ENCODE measurements at places on chromosomes 4 and X.

DNA sequence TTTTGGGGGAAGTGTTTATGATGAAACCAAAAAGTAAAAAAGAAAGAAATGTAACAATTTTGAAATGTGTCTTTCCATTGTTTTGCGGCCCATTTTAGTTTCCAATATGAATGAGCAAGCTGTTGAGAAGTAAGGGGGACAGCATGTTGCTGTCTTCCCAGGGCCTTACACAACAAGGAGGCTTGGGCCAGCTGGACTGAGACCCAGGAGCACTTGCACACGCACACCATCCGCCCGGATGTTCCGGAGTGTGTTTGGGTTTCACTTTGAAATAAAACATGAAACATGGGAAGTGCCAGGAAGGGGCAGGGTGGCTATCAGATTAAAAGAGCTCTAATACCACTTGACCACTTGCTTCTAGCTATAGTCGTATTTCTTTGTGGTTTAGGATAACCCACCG lies 144.4 kb downstream of the NHS start:
- DNase-seq, result no peak

DNA sequence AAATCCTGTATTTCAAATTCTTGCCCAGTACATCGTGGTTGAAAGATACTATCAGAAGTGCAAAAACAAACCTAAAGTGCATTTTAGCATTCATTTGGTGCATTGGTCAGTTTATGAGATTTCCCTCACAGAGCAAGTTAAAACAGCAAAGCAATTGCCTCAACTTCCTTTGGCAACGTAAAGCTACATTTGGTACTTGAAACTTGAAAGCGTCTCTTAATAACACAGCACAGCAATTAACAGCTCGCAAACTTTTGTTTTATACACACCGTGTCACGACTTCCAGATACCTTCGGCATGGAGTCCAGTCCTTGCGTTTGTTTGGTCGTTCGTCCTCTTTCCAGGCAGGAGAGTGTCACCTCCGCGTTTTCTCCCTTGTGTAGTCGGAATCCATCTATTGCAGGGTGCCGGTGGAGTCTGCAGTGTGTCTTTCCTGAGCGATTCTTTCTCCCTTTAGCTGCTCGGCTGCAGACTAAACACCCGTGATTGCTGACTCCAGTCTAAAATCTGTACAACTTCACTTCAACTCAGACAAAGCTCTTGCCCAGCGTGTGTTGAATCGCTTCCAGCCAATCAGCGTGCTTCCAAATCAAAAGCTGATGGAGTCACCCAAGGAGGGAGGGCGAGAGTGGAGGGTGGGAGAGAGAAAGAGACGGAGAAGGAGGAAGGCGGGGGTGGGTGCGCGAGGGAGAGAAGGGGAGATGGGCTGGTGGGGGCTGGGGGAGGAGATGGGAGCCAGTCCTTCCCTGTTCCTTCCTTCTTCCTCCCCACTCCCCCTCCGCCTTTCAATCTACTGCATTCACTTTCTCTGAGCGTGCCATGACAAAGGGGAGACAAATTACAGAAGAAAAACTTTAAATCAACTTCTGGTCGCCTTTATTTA lies at the start of gene PCDH18:
PCDH18 (minus strand) TSS at position 509 of the 883 bp plus-strand sequence; CDS start at position 103, 406 bp downstream.
- peak; percentile 6 for DNase-seq

DNA sequence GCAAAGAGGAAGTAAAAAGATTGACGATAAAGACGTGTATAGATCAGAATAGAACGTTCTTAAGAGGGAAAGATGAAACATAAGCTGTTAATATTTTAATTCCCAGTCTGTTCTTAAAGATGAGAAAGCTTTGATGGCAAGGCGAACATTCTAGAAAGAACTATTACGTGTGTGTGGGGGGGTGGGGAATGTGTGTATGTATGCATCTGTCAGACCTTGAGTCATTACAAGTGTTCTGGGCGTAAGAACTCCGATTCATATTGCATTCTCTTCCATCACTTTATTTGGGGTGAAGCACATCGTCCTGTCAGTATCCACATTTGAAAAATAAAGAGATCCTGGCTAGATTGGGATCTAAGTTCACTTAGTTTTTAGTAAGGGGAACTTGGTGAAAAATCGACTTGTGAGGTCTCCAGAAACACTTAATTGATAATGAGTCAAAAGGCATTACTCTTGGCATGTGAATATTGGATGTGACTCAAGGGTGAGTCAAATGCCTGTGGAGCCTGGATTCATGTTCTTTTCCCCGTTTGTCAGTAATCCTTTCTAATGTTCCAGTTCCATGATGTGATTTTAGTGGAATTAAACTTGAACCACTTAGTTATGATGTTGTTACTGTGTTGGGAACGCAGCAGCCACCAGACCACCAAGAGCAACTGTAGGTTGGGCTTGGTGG lies 3.1 kb downstream of the SMS start:
- no peak for DNase-seq

- DNase-seq, result peak; percentile 60
Observed at GRCh38 chrX:17638731-17639130, 98.6 kb upstream of the SCML1 start.

DNA sequence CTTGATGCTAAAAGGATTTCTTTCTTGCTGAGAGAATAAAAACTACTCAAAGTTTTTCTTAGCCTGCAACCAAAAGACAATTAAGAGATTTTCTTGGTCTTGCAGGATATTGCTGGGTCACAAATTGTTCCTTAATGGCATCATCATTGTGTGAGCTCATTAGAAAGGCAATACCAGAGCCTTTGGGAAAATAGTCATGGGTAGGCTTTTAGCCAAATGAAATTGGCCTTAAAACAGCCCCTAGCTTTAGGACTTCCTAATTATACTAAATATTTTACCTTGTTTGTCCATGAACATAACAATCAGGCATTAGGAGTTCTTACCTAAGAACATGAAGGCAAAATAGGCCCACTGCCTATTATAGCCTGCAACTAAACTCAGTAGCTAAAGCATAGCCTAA lies 10.4 kb upstream of the FAM13A start:
- no peak for DNase-seq

DNA sequence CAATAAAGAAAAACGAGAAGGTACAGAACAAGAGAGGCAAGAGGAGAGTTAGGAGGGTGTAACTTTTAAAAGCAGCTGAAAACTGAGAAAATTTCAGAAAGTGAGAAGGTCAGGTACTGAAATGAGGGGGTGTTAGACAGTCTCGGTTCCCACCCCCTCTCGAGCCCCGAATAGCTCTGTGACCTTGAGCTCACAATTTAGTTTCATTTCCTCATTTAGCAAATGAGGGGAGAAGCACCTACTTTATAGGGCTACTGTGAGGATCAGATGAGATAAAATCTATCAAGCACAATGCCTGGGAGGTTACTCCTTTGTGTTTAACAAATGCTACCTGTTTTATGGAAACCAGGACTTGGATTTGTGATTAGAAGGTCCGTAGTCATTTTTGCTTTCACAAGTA lies 4.9 kb downstream of the UGT8 start:
- DNase-seq, result no peak

DNA sequence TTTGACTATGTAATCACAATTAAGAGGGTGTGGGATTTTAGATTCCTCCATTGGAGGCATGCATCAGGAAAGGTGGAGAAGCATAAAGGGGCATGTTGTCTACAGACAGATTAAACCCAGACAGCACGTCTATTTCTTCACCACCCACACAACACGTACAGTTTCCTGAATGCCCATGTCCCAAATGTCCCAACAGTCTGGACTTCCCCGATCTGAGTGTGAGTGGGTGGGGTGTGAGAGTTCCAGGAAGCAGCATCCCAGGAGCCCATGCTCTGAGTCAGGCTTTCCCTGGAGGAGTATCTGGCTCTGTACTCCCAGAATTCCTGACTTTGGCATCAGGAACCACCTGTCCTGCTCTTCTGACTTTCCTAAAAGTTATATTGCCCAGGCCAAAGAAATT lies 30.8 kb upstream of the NDP start:
- DNase-seq, result no peak

GRCh38 chr4:138341739-138342415 lies 99.7 kb upstream of the SLC7A11 start:
- DNase-seq, result no peak

DNA sequence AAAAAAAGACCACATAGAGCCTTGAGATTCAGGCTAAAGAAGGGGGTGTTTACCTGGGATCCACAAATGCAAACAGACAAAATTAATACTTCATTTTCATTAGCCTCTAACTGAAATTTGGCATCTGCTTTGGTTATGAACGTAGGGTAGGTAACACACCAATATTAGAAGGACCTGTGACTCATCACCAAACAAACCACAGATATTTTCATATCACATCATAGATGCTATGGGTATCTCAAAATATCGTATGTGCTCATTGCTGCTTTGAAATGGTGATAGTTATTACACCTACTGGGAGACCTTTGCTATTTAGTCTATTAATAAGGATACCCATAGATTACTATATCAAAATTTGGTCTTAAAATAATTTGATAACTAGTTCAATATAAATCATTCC lies 180.6 kb upstream of the MAP3K15 start:
- no peak for DNase-seq

DNA sequence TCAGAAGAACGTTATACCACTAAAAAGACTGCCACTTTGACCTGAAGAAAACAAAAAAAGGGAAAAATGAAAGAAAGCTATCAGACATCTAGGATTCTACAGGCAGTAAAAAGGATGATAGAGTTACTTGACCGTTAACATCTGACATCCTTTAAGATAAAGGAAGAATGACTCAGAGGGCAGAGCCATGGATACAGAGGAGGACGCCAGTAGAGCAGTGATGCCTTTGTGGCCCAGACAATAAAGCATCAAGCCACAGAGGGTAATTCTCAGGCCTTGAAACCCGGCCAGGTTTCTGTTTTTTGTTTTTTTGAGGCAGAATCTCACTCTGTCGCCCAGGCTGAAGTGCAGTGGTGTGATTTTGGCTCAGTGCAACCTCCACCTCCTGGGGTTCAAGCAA lies 9.5 kb upstream of the BEX1 start:
- DNase-seq, result no peak

GRCh38 chr4:88623097-88623496 lies 30.8 kb downstream of the HERC3 start:
- no peak for DNase-seq

DNA sequence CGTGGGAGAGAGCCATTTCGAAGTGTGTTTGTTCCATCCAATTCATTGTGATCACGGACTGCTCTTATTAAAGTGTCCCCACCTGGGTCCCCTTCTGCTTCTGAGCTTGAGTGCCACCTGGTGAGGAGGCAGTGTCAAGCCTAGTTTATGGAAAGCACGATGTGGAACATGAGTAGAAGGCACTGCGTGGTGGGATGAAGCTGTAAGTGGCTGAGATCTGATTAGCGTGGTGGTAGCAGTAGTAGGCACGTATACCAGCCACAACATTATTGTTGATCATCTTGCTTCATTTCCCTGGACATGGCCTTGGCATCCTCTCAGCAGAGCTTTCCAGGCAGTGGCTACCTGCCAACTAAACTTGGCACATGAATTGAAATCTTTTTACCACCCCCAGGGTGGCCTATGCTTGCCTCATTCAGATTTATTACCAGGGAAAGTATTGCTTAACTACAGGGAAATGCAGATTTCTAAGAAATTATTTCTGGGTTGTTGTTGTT lies 46.4 kb downstream of the GPAT3 start:
- DNase-seq, result no peak

DNA sequence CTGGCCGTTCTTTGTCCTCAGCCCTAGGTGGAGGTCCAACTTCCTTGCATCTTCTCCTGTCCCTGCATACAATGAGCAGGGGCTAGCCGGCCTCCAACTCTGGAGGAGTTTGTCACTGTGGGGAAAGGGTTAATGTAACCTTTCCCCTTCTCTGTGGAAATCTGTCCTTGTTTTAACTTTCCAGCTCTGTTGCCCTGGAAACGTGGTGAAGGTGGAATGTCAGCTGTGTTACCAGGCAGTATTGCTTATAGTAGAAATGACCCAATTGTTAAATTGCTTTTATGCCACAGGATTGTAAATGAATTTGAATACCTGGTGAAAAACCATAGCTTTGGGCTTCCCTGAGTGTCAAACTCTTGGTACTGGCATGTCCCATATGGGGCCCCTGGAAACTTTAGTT lies 131.6 kb upstream of the SCML1 start:
- DNase-seq, result no peak

GRCh38 chr4:86626066-86626465 lies 32.0 kb downstream of the PTPN13 start:
- no peak for DNase-seq

All from NCI-H524 treated with DMSO at 0.1 percent for 48 hours (cell line).